Head of caudate nucleus (tissue), 42 donors: ENCODE measurements at places on chromosomes 4 and X.

GRCh38 chr4:26813698-26814097 is 46.9 kb upstream of the STIM2 start:
- no peak for DNase-seq

DNA sequence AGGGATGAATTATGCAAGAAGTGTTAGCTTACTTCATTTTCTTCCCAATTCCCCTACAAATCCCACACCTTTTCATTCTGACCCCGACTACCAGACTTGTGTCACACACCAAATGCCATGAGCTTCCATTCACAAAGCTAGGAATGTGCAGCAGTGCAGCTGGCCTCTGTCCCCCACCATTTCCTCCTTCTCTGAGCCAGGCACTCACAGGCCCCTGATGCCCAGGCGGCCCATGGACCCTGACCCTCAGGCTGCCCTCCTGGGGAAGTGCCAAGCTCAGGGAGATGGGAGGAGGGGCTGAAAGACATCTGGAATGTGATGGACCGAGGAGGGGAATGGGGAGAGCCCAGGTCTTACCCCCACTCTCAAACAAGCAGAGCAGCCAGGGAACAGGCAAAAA is 67.0 kb upstream of the BCOR start:
- no peak for DNase-seq

GRCh38 chr4:113943863-113944262 is 35.6 kb downstream of the ARSJ start:
- no peak for DNase-seq

DNA sequence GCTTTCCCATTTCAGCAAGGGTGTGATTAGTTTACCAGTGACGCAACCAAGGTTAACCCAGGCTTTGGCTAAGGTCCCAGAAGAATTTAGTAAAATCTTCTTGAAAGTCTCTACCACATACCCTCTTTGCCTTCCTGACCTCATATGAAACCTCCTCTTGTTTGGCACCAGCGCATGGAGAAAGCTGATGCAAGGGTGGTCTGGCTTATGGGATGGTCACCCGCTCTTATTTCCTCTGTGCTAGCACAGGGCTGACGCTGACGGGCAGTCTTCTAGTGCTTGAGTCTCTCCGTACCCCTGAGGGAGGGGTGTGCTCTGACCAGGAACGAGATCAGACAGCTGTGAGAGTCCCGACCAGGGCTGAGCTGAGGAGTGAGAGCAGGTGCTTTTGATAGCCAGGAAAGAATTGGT is 137.6 kb downstream of the TENM3 start:
- DNase-seq: no peak

DNA sequence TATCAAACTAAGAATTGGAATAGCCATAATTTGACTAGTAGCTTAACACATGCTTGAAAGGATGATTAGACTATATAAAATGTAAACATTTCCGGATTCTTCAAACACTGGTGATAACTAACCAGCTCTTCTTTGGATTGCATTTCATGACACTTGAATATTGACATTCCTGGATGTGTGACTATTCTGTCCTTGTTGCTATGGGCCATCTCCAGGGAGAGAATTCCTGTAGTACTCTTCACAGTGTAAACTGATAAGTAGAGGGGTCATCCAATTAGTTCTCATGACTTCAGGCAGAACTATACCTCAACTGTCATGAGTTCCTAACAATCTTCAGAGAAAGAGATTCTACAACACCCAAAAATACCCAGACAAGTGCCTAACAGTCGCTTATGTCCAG is 1026.7 kb upstream of the TENM3 start:
- no peak for DNase-seq

- DNase-seq: peak; percentile 22
Observed at GRCh38 chr4:54840992-54841768, 183.4 kb downstream of the KIT start.

DNA sequence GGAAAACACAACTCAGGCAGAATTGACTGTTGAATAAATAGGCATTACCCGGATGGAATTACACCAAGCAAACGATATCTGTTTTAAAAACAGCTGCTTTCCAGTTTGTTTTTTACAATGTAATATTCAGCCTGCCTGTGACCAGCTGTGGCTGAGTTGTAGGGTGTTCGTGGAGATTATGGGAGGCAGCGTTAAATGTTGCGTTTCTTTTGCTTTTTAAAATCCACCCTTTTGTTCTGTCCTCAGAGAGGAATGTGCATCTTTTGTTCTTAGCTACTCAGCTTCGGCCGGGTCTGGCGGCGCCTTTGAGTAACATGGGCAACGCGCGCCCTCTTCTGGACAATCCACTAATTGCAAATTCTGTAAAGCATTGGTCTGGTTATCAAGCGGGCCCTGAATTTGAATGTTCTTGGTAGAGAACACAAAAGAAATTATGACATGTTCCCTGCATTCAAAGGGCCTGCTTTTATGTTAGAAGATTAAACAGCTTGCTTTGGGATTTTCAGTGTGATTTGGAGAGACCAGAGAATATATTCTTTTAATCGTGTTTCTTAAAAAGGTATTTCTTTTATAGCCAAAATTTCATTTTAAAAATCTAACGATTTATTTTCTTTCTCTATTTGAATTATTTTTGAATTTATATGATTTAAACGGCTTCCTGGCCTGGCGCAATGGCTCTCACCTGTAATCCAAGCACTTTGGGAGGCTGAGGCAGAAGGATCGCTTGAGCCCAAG is 76.3 kb upstream of the TRIM2 start:
- DNase-seq: peak; percentile 97

- DNase-seq: no peak
Observed at GRCh38 chrX:117995378-117995777, 121.2 kb downstream of the KLHL13 start.

GRCh38 chrX:12007881-12008280 is 130.4 kb upstream of the FRMPD4 start:
- DNase-seq: no peak

GRCh38 chr4:176608346-176608745 is 184.4 kb downstream of the VEGFC start:
- DNase-seq: no peak

- no peak for DNase-seq
Observed at GRCh38 chr4:15482842-15483241, 13.2 kb downstream of the CC2D2A start.

DNA sequence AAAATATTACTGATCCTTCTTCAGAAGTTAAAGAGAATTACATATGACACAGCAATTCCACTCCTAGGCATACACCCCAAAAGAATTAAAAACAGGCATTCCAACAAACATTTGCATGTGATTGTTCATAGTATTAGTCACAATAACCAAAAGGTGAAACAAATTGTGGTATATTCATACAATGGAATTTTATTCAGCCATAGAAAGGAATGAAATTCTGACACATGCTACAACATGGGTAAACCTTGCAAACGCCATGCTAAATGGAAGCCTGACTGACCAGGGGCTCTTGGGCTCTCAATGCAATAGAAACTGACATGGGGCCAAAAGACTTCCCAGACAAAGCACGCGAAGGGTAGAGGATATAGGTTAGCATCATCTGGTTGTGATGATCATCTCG is 62.1 kb upstream of the S100G start:
- no peak for DNase-seq

DNA sequence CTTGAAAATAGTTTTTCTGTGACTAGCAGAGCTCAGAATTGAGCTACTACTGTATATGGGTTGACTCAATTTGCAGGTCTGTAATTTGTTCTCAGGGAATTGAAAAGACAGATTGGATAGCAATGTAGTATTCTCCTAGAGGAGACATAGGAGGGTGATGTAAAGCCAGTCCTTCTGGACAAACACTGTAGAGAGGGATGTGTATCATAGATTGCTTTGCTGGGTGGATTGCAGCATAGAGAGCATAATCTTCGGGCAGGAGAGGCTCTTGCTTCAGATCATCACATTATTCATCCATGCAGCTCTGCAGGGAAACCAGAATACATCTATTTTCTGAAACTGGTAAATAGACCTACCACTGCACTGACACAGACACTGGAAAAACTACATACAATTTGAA is 1110.5 kb downstream of the RAPGEF2 start:
- no peak for DNase-seq

GRCh38 chr4:4837316-4837715 is 22.1 kb upstream of the MSX1 start:
- DNase-seq: no peak

GRCh38 chr4:19623866-19624265 is 627.8 kb upstream of the SLIT2 start:
- no peak for DNase-seq

- DNase-seq: no peak
Observed at GRCh38 chr4:167713756-167714155, 378.6 kb upstream of the ANXA10 start.

GRCh38 chr4:75490155-75490554 is 24.0 kb downstream of the RCHY1 start:
- no peak for DNase-seq

GRCh38 chrX:123698979-123699520 is 33.8 kb downstream of the THOC2 start:
- no peak for DNase-seq

GRCh38 chrX:41382714-41383645 is 49.0 kb downstream of the DDX3X start:
- no peak for DNase-seq

GRCh38 chr4:165088366-165088765 is 24.3 kb downstream of the TMEM192 start:
- DNase-seq: no peak

GRCh38 chrX:49912861-49913260 is 9.5 kb upstream of the CLCN5 start:
- no peak for DNase-seq

DNA sequence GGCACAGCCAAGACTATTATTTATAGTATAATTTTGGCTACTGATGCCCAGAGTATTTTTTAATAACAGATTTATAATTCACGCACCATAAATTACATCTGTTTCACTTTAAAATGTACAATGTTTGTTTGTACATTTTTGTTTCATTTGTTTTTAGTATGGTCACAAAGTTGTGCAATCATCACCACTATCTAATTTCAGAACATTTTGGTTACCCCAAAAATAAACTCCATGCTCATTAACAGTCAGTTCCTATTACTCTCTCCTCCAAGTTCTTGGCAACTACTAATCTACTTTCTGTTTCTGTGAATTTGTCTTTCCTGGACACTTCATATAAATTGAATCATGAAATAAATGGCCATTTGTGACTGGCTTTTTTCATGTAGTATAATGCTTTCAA is 176.7 kb downstream of the SH3BGRL start:
- no peak for DNase-seq

GRCh38 chr4:52260514-52261210 is 209.6 kb downstream of the SPATA18 start:
- DNase-seq: peak; percentile 13

- DNase-seq: no peak
Observed at GRCh38 chr4:6964858-6965257, 55.2 kb downstream of the TBC1D14 start.

DNA sequence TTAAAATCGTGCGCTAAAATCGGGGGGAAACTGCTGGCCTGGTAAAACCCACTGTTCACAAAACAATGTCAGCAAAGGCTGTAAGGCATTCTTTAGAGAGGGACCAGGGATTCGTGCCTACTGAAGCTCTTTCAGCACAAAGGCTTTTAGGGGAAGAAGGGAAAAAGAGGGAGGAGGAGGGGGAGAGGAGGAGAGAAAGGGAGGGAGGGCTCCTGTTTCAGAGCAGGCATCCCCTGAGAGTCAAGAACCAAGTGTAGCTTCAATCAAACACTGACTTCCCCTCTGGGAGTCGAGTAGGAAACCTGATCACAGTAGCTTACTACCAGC is 9.5 kb downstream of the BCOR start:
- no peak for DNase-seq
